ENCODE measurements at places on chromosomes 4 and X. TPM values are rescaled to one million over a fixed set of nuclear protein-coding genes. Genes with fewer than 3 reads are reported as not detected.
A peak's percentile ranks its signal among the peaks of the same experiment; 100 is the strongest.

GRCh38 chr4:168374772-168375523 lies 56.4 kb upstream of the DDX60 start:
- no peak overlapping the region for H3K27ac ChIP-seq
- H3K27me3 ChIP-seq = peaks cover 2% of the 10 kb centered on the region
- no peak overlapping the region for H3K4me3 ChIP-seq
- no peak for DNase-seq
- H3K4me1 ChIP-seq = no peaks in the 10 kb centered on the region

DNA sequence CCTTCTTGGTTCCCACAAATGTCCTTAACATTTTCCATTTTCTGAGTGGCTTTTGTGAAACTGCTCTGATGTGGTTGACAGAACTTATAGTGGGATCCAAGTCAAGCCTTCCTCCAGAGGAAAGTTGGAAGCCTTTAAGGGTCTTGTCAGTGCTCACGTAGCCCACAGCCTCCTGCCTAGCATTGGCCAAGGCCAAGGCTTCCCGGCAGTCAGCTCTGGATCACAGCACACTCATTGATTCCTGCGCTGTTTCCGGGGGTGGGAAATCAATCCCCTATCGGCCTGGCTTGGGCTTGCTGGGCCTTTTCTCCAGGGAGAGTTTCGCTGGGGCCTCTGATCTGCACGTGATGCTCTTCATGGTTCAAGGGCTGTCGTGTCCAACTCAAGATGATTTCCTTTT lies 76.1 kb downstream of the SLC9A6 start:
- H3K27me3 ChIP-seq = no peaks in the 10 kb centered on the region
- DNase-seq = no peak
- no peaks in the 10 kb centered on the region for H3K36me3 ChIP-seq
- H3K4me3 ChIP-seq = no peak overlapping the region
- H3K27ac ChIP-seq = peak overlapping the region; percentile 89

DNA sequence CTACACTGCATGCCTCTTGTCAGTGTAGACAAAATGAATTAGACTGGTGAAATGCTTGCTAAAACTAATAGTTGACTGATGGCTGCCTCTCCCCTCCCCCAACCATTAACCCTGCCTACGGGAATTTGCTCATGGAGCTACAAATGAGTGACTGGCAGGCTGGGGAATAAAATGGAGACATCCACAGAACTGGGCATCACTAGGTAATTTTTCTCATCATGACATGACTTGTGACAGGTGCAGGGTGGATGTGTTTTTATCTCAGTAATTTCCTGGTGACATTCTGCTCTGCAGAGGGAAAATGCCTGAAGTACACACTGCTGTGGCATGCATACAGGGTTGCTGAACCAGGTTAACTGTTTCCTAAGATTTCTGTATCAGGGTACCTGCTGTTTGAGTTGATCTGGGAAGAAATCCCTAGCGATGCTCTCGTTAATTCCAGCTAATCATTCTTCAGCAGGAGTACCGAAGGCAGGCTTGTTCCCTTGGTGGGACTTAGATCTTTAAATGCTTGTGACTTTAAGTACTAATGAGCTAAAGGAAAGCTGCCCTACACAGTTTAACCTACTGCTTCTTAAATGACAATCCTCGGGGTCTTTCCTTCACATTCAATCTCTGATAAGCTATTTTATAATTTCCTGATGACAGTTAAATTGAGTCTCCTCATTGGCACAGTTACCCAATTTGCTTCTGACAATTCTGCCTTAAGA lies 376.3 kb upstream of the LCORL start:
- no peak overlapping the region for H3K4me3 ChIP-seq
- H3K27me3 ChIP-seq = no peaks in the 10 kb centered on the region
- no peaks in the 10 kb centered on the region for H3K36me3 ChIP-seq
- H3K27ac ChIP-seq = no peak overlapping the region
- no peaks in the 10 kb centered on the region for H3K4me1 ChIP-seq

DNA sequence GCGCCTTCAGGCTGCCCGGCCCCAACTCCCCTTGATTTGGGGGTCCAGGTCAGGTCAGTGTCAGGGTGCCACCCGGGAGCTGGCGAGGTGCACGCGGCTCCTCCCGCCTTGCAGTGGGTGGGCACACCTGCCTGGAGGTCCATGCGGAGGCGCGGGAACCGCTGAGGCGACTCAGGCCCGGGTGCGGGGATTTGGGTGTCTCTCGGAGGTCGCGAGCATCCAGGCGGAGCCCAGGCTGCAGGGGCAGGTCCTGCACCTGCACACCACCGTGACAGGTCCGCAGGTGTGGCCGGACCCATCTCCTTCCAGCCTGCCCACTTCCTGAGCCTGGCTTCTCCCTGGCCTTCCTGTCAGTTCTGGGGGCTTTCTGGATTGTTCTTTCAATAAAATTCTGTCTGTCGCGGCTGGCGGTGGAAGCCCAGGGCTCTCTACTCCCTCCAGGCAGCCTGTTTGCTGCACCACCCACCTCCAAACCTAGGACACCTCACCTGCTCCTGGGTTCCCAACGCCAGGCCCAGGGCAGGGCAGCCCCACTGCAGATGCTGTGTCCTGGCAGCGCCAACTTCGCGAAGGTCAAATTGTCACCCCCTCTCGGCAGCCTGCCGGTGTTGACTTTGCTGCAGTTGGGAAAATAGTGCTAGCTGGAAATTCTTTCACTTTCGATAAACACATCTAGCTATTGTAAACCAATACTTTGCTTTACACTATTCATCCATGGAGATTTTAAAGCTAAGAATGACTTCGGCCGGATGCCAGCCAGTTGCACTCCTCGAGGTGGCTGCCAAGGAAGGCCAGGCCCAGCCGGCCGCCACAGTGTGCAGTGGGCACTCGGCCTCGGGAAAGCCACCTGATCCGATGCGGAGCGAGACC lies 35.9 kb downstream of the FGFRL1 start:
- H3K27me3 ChIP-seq = no peaks in the 10 kb centered on the region
- DNase-seq = no peak
- H3K4me3 ChIP-seq = peak overlapping the region; percentile 32
- no peaks in the 10 kb centered on the region for H3K36me3 ChIP-seq

GRCh38 chrX:109954955-109955354 lies 48.0 kb upstream of the TMEM164 start:
- no peak overlapping the region for H3K27ac ChIP-seq
- no peak overlapping the region for H3K4me3 ChIP-seq
- H3K27me3 ChIP-seq = peaks cover 7% of the 10 kb centered on the region
- H3K36me3 ChIP-seq = no peaks in the 10 kb centered on the region
- no peak for DNase-seq
- no peaks in the 10 kb centered on the region for H3K4me1 ChIP-seq

- DNase-seq = no peak
- H3K4me3 ChIP-seq = no peak within 1 kb of the TSS
- no peak within 1 kb of the TSS for H3K27ac ChIP-seq
- H3K36me3 ChIP-seq = no peaks in the 10 kb centered on the region
- peaks cover 3% of the 10 kb centered on the region for H3K4me1 ChIP-seq
Measured at GRCh38 chrX:79366873-79367749, at the start of gene ITM2A. Gene ITM2A (minus strand): TSS chrX:79367334. CDS start chrX:79367215, 119 bp downstream.

The XG gene
- total RNA-seq = 0.76 TPM

DNA sequence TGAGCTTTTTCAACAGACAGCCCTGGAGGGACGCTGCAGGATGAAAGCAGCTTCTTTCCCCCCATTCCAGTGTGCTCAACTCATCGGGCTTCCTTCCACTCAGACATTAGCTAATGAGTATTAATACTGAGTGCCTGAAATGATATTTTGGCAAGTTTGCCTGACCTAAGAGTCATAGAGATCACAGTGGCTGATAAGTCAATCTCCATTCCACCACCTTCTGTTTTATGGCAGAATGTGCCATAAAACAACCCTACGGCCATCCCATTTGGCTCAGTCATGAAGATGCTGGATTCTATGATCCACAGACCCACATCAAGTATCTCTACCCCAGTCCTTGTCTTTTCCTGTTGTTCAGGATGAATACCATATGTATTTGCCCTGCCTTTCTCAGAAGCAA lies 48.3 kb upstream of the MAB21L2 start:
- no peak overlapping the region for H3K4me3 ChIP-seq
- H3K4me1 ChIP-seq = no peaks in the 10 kb centered on the region
- no peak overlapping the region for H3K27ac ChIP-seq
- no peak for DNase-seq
- H3K36me3 ChIP-seq = peaks cover 8% of the 10 kb centered on the region
- H3K27me3 ChIP-seq = no peaks in the 10 kb centered on the region

GRCh38 chr4:77699731-77700210 lies 94.2 kb downstream of the CXCL13 start:
- peaks cover 2% of the 10 kb centered on the region for H3K27me3 ChIP-seq
- no peak for DNase-seq
- no peaks in the 10 kb centered on the region for H3K36me3 ChIP-seq
- peaks cover 33% of the 10 kb centered on the region for H3K4me1 ChIP-seq

The TSPAN7 gene
- 0.40 TPM for total RNA-seq

DNA sequence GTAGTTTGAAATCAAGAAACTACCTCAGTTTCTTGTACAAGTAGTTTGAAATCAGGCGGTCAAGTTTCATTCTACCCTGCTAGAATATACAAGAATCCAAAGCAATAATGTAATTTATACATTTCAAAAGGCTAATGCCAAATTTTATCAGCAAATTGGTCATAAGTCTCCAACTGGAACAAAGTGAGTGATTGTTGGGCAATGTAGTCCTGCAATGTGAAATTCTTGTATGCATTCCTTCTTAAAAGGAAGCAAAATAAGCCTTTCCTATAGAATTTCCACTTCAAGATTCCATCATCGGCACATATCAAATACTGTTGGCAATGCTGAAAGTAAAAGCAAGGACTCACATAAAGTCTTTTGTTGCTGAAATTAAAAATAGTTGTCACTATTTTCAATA lies 334.9 kb downstream of the IL1RAPL1 start:
- no peaks in the 10 kb centered on the region for H3K36me3 ChIP-seq
- H3K27ac ChIP-seq = no peak overlapping the region
- H3K4me3 ChIP-seq = no peak overlapping the region
- no peak for DNase-seq
- no peaks in the 10 kb centered on the region for H3K4me1 ChIP-seq
- H3K27me3 ChIP-seq = no peaks in the 10 kb centered on the region

The PPARGC1A gene
- 10.2 TPM for total RNA-seq

- H3K36me3 ChIP-seq = peaks cover 3% of the 10 kb centered on the region
- peaks cover 3% of the 10 kb centered on the region for H3K4me1 ChIP-seq
- H3K27ac ChIP-seq = peak overlapping the region; percentile 50
Measured at GRCh38 chr4:127229855-127230608, 402.7 kb upstream of the INTU start.

The CNGA1 gene
- total RNA-seq = not detected

DNA sequence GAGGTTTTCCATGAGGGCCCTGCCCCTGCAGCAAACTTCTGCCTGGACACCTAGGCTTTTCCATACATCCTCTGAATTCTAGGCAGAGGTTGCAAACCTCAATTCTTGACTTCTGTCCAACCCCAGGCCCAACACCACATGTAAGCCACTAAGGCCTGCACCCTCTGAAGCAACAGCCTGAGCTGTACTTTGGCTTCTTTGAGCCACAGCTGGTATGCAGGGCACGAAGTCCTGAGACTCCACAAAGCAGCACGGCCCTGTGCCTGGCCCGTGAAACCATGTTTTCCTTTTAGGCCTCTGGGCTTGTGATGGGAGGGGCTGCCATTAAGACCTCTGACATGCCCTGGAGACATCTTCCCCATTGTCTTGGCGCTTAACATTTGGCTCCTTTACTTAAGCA lies 728.4 kb upstream of the FTHL17 start:
- H3K4me1 ChIP-seq = peaks cover 17% of the 10 kb centered on the region
- no peaks in the 10 kb centered on the region for H3K36me3 ChIP-seq
- H3K27me3 ChIP-seq = no peaks in the 10 kb centered on the region
- DNase-seq = no peak
- H3K27ac ChIP-seq = no peak overlapping the region

GRCh38 chr4:180169394-180169793 lies 2073.8 kb upstream of the TENM3 start:
- H3K4me3 ChIP-seq = no peak overlapping the region
- H3K27me3 ChIP-seq = no peaks in the 10 kb centered on the region
- H3K36me3 ChIP-seq = no peaks in the 10 kb centered on the region
- DNase-seq = no peak

GRCh38 chrX:38657562-38657961 lies 96.2 kb downstream of the TSPAN7 start:
- H3K36me3 ChIP-seq = no peaks in the 10 kb centered on the region
- H3K27ac ChIP-seq = no peak overlapping the region
- DNase-seq = no peak
- no peak overlapping the region for H3K4me3 ChIP-seq
- H3K4me1 ChIP-seq = no peaks in the 10 kb centered on the region

- no peaks in the 10 kb centered on the region for H3K4me1 ChIP-seq
- H3K27me3 ChIP-seq = no peaks in the 10 kb centered on the region
- no peak overlapping the region for H3K27ac ChIP-seq
Measured at GRCh38 chrX:1502241-1502640, 34.7 kb downstream of the P2RY8 start.
